Esophagus squamous epithelium (tissue), 5 donors: ENCODE measurements at places on chromosomes 6 and 20.

- no peak for DNase-seq
Observed at GRCh38 chr6:14129575-14129974, 12.0 kb downstream of the CD83 start.

DNA sequence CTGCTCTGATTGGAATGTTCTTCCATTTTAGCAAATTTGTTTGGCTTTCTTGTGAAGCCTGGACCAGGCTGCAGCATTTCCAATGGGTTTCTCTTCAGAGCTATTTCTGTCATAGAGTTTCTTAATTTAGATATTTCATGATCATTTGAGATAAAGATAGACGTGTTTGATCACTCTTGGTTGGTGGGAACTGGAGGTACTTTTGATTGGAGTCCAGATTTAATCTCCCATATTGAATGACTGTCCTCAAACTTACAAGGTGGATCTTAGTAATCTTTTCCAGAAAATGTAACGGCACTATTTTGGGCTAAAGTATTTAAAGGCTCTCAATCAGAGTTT, 29.2 kb downstream of the RNF144B start:
- DNase-seq: no peak

- no peak for DNase-seq
Observed at GRCh38 chr20:57772349-57772964, 62.6 kb upstream of the PMEPA1 start.

DNA sequence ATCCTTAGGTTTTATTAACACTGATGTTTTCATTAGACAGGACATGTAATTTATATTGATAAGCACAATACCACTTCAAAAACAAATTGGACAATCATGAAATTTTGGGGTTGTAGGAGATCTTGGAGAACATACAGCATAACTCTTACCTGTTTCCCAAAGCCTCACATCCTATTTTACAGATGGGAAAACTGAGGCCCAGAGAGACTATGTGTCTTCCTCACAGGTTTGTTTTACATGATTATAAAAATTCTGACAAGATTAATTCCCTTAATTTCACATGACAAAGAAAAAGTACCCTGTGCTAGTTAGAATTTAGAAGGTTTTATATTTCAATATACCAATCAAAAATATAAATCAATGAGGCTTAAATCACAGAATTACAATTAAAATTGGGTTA, 145.5 kb downstream of the GMDS start:
- DNase-seq: no peak

DNA sequence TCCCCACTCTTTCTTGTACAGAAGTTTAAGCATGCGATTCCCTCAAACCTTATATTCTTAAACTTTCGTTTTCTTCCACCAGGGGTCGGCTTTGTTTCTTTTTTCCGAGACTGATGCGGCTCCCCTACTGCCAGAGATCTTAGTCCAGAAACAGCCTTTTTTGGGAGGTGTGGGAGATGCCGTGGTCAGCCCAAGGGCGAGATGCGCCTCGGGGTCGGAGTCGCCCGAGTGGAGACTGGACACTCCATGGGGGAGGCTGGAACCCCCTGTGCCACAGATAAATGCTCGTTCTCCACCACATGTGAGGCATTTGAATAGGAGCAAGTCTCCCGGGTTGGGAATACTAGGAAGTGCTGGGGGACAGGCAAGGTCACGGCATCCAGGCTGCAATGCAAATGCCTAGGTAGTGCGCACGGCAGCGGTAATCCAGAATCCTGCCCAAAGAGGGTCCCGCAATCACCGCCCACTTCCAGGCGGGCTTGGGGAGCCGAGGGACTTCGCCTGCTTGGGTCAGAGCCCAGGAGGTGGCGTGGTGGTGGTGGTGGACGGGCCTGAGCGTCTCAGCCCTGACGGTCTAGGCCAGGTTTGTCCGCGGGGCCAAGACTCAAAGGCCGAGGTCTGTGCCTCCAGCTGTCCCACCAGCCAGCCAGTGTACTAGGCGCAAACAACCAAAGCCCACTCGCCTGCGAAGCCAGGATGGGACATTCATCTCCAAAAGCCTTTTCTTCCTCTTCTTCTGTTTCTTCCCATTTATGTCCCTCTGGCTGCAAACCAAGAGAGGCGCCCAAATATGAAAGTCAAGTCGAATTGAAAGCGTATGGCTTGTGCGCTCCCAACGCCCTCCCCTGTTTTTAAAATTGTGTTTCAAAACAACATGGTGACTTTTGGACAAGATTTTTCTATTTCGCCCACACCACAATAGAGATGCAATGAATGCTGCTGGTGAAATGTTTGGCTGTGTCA, 39.3 kb upstream of the OSTM1 start:
- no peak for DNase-seq

- DNase-seq: no peak
Observed at GRCh38 chr20:50520222-50520880, 10.2 kb downstream of the PTPN1 start.

DNA sequence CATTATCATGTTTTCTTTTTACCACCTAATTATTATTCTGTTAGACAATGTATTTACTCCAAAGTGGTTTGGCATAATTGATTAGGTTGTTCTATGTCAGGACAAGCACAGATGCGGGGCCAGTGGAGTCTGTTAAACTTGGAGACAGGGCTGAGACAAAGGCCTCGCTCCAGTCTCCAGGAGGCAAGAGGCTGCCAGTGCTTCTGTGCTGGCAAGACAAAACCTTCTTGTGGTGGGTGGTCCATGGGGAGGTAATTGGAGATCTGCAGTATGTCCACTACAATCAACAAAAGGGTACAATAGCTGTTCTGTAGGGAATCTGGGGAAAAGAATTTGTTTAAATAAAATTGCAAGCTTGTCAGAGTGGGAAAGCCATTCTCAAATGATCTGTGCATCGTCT, 677.2 kb upstream of the SLC35B3 start:
- no peak for DNase-seq

GRCh38 chr6:19434065-19434464, 403.1 kb upstream of the ID4 start:
- DNase-seq: no peak

DNA sequence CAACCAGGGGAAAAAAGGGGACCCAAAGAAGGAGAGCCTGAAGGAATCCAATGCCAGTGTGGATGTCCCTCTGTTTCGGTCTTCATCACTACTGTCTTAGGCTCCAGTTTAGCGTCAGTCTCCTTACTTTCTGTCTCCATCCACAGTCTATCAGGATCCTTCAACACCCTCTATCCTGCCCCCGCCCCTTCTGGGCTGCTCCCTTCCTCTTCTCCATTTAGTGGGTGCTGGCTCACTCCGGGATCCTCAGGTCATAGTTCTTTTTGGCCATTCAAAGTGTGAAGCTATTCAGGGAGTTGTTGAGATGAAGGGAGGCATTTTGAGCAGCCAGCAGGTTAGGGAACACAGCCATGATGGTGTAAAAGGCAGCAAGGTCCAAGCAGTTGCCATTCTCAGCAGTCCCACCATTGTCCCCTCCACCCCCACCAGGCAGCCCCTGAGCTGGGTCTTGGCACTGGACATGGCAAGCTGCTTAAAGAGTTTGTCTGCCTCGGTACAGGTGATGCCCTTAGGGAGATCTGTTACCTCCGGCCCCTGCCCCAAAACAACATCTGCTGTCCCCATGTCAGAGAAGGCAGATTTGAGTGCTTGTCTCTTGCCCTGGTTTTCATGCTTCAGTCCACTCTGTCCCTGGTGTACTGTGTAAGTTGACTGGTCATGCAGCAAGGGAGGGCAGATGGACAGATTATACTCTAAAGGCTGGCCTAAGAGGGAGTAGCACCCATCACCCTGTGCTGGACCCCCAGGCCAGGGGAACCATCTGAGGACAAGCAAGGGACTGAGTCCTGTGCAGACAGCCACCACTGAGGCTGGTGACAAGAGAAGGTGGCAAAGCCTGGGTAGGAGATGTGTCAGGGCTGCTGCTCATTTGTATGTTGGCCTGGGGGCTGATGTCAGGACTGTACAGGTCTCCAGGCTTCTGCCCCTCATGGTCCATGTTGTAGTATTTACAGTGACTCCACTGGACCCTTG, 842.0 kb downstream of the HACE1 start:
- DNase-seq: no peak

- no peak for DNase-seq
Observed at GRCh38 chr6:27834879-27835549, 77.2 kb downstream of the OR2B2 start.

DNA sequence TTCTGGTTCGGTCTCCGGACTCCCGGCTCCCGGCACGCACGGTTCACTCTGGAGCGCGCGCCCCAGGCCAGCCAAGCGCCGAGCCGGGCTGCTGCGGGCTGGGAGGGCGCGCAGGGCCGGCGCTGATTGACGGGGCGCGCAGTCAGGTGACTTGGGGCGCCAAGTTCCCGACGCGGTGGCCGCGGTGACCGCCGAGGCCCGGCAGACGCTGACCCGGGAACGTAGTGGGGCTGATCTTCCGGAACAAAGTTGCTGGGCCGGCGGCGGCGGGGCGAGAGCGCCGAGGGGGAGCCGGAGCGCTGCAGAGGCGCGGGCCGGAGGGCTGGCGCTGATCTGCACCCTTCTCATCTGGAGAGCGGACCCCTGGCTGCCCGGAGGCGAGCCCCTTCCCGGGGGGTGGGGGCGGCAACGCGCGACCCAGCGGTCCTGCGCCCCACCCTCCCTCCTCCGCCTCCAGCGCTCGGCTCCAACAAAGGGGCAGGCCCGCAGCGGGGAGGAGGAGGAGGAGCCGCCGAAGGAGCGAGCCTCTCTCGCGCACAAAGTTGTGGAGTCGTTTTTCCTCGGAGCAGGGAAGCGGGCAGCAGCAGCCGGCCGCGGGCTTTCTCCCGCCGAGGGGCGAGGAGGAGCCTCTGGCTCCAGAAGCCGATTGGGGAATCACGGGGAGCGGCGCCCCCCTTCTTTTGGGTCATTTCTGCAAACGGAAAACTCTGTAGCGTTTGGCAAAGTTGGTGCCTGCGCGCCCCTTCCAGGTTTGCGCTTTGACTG, at the start of gene UTRN:
TSS of gene UTRN (plus strand) at position 553 of the 765 bp plus-strand sequence. CDS start 6,494 bp downstream, outside the sequence.
- peak; percentile 13 for DNase-seq

DNA sequence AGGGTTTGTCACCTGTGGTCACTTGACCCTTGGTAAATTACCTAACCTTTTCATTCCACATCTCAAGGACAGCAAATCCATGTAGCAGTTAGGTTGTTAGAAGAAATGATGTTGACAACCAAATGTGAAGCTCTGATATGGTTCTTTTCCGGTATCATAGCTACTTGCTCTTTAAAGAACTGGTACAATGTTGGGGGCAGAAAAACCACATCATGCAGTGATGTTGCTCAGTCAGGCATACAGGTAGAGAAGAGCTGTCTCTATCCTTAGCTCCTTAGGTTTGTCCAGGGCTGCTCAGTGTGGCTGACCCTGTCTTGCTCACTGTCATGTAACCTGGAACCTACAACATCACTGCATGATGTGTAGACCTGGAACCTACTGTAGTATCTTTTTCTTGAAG, 135.5 kb downstream of the LRRC1 start:
- DNase-seq: no peak

- DNase-seq: no peak
Observed at GRCh38 chr6:169955731-169956437, 204.5 kb downstream of the ERMARD start.

DNA sequence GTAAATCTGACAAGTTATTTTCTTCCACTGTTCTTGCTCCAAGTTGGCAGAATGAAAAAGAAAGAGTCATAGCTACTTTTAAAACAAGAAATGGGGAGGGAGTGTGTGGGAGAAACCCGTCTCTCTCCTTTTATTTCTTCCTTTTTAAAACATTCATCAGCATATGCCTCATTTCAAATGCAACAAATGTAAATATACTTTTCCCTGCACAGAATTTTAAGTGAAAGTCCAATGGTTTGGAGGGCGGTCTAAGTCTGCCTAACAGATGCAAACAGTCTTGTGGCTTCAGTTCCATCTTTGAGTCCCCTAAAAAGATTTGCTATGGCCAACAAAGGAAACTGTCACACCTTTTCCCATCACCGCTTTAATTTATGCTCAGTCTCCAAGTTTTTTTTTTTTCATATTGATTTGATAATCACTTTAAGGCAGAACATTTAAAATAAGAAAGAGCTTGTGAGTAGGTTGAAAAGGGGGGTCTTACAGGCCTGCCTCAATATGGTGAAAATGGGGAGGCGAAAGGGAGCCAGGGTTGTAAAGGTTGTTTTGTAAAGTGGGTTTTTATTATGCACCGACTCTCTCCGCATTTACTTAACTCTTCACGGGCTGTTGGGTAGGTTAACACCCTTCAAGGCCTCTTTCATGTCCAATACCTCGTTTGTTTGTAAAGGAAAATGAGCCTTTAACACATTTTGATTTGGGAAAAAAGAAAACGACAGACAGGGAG, 4.6 kb downstream of the TFAP2D start:
- DNase-seq: no peak

GRCh38 chr20:57892471-57892870, 182.7 kb upstream of the PMEPA1 start:
- DNase-seq: no peak

- no peak for DNase-seq
Observed at GRCh38 chr20:46704714-46705377, 4.6 kb upstream of the SLC2A10 start.

- no peak for DNase-seq
Observed at GRCh38 chr20:19860737-19861136, 102.7 kb downstream of the RIN2 start.

DNA sequence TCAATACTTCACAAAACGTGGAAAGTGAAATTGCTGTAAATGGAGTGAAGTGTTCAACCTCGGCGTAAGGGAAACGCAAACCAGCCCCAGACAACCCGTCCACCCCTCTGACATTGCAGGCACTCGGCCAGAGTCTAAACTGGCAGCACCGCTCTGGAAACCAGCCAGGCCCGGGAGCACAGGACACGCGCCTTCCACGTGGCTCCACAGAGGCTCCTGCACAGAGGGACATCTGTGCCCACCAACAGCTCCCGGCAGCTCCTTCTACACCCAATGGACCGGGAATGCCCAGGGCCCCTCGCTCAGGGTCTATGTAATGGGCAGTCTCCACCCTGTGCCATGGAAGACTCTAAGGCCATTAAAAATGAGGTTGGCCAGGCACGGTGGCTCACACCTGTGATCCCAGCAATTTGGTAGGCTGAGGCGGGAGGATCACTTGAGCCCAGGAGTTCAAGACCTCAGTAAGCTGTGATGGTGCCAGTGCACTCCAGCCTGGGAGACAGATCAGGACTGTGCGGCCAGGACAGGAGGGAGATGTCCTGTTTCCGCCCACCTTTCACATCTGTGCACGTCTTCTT, 3.4 kb upstream of the HELZ2 start:
- DNase-seq: no peak

DNA sequence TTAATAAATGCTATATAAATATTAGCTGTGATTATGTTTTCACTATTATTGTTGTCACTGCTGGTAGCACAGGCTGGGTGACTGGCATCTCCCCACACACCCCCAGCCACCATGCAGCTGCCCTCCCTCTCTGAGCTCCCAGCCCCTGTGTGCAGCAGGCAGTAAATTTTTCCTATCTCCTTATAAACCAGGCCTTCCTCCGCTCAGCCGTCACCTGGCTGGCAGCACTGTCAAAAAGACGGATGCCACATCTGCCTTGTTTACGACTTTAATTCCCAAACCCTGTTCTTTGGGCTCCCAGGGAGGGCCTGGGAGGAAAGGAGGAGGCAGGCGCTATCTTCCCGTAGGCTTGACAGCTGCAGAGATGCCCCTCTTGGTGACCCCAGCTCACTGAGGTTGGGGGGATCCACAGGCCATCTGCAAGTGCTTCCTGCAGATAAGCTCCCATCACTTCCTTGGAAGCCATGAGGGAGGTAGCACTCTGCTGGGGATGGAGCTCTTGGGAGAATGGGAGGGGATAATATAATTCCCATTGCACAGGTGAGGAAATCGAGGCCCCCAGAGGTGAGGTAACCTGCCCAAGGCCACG, 94.5 kb downstream of the GRM4 start:
- no peak for DNase-seq

GRCh38 chr6:28485482-28485881, 30.1 kb downstream of the GPX6 start:
- DNase-seq: no peak

GRCh38 chr20:51602131-51602530, 59.6 kb upstream of the NFATC2 start:
- no peak for DNase-seq
